NT2/D1 (cell line): ENCODE measurements at places on chromosomes 3 and 15.

DNA sequence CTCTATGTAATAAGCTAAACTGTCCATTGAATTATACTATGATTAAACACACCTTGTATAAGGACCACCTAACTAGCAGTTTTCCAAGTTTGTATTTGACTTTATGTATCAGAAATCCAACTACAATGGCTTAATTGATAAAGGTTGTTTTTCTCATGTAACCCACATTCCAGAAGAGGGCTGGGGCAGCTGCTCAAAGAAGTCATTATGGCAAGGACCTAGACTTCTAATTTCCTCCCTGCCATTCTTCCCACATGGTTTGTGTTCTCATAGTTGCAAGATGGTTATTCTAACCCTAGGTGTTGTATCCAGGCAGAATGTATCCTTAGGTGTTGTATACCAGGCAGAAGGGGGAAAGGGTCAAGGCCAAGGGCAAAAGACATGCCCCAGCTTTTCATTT, 35.7 kb downstream of the GPR176 start:
- DNase-seq, result no peak

GRCh38 chr3:15693355-15693754, 91.8 kb downstream of the BTD start:
- DNase-seq, result no peak

DNA sequence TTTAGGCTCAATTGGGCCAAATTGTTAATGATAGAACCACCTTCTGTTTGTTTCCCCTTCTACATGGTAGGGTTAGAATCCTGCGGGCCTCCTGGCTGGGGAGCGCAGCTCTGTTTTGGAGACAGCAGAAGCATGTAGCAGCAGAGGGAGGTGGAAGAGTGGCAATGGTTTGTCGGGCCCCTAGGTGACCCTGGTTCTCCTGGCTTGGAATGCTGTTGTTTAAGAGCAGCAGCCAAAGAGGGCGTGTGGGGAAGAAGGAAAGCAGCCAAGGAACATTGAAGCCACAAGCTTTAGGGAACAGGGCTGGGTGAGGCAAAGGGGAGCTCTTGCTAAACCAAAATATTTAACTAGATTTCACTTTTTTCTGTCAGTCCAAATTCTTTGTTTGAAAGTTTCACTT, 213.7 kb upstream of the NR2E3 start:
- no peak for DNase-seq

DNA sequence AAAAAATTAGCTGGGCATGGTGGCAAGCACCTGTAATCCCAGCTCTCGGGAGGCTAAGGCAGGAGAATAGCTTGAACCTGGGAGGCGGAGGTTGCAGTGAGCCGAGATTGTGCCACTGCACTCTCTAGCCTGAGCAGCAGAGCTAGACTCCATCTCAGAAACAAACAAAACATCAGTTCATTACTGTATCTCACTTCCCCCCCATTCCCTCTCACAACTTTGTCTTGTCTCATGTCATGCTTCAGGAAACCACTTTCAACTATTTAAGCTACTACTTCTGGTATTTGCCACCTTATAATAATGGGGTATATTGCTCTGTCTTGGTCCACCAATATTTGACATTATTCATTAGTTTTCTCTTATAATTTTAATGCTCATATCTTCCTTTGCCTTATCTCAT, 26.2 kb downstream of the PIK3CA start:
- no peak for DNase-seq

DNA sequence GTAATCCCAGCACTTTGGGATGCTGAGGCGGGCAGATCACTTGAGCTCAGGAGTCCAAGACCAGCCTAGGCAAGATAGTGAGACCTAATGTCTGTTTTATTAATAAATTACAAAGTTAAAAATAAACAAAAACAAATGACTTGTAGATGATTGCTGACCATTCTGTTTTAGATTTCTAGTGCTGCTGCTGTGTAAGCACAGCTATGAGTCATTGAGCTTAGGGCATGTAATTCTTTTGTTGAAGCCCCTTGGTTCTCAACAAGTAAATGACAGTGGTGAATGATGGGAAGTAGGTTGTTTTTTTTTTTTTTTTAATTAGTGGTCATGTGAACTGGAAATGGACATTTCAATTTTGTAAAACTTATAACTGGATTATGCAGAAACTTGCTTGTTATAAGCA, 63.3 kb downstream of the LEO1 start:
- no peak for DNase-seq

- DNase-seq, result no peak
These were observed 400.5 kb upstream of the C2CD4B start for GRCh38 chr15:62565634-62566026.

- no peak for DNase-seq
These were observed 310.7 kb upstream of the ZNF717 start for GRCh38 chr3:76096036-76096435.

- DNase-seq, result no peak
These were observed 26.8 kb downstream of the RLBP1 start for GRCh38 chr15:89194608-89195007.

DNA sequence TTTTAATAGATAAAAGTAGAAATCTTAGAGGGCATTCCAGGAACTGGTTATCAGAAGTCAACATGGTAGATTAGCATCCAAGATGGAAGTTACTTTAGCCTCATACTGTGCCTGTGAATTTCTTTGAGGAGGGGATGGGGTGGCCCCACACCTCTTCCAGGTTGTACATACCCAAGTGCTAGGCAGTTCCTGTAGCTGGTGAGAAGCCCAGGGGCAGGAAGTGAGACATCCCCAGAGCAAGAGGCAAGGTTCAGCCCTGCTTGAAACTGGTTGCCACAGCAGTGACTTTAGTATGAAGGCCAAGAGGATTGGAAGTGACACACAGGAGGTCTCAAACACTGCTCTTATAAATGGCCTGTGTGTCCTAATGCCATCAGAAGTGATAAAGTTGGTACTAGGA, 11.9 kb downstream of the GTPBP8 start:
- DNase-seq, result no peak

DNA sequence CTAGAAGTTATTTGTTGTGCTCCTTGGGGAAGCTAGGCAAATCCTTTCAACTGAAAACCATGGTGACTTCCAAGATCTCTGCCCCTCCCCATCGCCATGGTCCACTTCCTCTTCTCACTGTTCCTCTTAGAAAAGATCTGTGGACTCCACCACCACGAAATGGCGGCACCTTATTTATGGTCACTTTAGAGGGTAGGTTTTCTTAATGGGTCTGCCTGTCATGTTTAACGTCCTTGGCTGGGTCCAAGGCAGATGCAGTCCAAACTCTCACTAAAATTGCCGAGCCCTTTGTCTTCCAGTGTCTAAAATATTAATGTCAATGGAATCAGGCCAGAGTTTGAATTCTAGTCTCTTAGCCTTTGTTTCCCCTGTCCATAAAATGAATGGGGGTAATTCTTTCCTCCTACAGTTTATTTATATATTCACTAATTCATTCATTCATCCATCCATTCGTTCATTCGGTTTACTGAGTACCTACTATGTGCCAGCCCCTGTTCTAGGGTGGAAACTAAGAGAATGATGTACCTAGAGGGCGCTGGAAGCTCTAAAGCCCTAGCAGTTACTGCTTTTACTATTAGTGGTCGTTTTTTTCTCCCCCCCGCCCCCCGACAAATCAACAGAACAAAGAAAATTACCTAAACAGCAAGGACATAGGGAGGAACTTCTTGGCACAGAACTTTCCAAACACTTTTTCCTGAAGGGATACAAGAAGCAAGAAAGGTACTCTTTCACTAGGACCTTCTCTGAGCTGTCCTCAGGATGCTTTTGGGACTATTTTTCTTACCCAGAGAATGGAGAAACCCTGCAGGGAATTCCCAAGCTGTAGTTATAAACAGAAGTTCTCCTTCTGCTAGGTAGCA, 657 bp downstream of the PATL2 start:
- DNase-seq, result no peak

- DNase-seq, result no peak
These were observed 243.0 kb downstream of the CD47 start for GRCh38 chr3:107847791-107848190.

- no peak for DNase-seq
These were observed 63.8 kb upstream of the ABHD2 start for GRCh38 chr15:89024418-89024817.

DNA sequence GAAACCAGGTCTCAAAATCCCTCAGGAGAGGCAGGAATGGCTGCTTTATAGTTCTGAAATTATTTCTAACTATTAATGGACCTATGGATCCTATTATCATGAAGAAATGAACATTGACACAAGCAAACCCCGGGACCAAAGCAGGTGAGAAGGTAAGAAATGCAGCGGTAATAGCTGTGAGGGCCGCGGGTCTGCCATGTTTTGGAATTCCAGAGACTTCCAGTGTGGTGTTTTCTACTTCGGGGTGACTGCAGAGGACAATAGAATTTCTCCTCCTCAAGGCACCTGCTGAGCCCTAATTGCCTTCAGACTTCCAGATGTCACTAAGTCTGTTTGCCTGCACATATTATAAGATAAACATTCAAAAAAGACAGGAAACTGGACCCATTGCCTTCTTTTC, 437.4 kb downstream of the GABRG3 start:
- DNase-seq, result no peak

GRCh38 chr3:161217496-161217895, 3.6 kb upstream of the NMD3 start:
- no peak for DNase-seq

DNA sequence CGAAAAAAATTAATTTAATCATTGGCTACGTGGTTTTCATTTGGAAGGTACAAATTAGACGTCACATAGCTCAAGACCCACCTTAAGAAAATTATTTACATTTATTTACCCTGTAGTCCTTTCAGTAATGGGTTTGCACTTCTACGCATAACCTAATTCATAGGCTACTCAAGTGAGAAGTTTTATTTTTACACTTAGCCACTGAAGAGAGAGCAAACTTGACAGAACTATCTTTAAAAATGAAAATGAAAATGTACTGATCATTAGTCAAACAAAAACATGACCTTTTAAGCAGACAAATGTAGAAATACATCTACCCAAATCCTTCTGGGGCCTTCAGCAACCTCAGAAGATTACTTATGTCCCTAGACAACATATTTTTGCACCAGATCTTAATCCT, 269.4 kb upstream of the TTC14 start:
- no peak for DNase-seq

DNA sequence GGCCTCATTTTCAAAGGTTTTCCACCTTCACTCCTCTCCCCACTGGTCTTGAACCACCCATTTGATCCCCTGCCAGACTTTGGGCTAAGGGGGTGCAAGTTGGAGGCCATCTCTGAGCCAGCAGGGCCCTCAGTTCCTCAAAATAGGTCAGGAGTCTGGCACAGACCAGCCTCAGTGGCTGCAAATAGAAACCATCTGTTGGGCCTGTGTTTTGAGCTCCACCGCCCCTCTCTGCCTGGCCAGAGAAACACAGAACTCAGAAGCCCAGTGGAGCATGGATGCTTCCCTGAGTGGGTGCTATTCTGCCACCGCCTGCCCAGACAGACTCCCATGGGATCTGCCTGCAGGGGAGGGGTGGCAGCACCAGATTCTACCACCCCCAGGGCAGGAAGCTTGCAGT, 56.3 kb downstream of the CORO2B start:
- DNase-seq, result no peak

- no peak for DNase-seq
These were observed 18.4 kb upstream of the TIPARP start for GRCh38 chr3:156655819-156656550.

DNA sequence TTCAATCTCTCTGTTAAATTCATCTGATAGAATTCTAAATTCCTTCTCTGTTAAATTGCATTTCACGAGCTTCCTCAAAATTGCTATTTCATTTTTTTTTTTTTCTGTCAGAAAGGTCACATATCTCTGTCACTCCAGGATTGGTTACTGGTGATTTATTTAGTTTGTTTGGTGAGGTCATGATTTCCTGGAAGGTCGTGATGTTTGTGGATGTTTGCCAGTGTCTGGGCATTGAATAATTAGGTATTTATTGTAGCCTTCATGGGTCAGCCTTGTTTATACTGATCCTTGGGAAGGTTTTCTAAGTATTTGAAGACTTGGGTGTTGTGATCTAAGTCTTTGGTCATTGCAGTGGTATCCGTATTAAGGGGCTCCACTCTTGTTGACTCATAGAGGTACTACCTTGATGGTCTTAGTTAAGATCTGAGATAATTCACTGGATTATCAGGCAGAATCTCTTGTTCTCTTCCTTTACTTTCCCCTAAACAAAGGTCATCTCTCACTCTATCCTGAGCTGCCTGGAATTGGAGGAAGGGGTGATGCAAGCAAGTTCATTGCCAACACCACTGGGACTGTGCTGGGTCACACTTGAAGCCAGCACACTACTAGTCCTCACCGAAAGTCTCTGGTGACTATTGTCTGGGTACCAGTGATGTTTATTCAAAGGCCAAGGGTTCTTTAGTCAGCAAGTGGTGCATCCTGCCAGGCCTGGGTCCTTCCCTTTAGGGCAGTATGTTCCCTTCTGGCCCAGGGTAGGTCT, 231.1 kb downstream of the GBE1 start:
- DNase-seq, result no peak

- no peak for DNase-seq
These were observed 105.3 kb downstream of the SNRK start for GRCh38 chr3:43391621-43392020.

DNA sequence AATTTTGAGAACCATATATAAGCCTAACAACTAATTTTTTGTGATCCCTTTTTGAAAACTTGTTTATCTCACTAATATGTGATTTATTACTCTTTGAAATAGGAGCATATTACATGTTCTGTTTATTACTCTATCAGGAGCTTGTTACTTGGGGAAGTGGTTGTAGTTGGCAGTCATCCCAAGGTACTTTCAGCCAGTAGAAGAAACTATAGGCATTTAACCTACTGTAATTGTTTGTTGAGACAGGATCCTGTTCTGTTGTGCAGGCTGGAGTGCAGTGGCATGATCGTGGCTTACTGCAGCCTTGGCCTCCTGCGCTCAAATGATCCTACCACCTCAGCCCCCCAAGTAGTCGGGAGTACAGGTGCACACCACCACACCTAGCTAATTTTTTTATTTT, 195.6 kb downstream of the TCF12 start:
- DNase-seq, result no peak

DNA sequence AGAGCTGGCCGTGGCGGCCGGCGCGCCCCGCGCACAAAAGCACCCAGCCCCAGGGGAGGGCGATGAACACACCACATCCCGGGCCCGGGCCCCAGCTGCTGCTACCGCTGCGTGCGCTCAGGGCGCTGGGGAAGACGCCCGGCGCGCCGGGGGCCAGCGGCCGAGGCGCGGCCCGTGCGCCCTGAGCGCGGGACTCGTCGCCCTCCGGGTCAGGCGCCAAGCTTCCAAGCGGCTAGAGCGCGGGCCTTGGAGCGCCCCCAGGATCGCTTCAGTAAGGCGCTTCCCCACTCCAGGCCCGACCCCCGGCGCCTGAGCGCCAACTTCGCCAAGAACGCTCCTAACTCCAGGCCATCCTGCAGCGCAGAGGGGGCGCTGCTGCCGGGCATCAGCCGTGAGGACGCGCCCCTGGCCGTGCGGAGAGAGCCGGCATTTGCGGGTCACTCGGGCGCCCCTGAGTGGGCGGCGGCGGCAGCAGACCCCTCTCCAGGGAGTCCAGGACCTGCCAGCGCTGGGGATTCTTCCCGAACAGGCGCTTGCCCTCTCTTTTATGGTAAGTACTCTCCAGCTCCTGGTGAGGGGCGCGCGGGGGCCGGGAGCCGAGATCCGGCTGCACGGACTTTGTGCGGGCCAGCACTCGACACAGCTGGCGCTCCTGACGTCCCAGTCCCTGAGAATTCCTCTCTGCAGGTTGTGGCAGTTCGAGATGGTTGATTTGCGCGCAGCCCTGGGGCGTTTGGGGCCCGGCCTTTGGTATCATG, 475 bp downstream of the SPSB4 start:
- no peak for DNase-seq
